ENCODE measurements at places on chromosomes 7 and 10.

GRCh38 chr10:101647255-101647654 is 47.7 kb downstream of the FBXW4 start:
- DNase-seq = no peak

- no peak for DNase-seq
These were observed 159.8 kb upstream of the STEAP1 start for GRCh38 chr7:89994483-89994882.

DNA sequence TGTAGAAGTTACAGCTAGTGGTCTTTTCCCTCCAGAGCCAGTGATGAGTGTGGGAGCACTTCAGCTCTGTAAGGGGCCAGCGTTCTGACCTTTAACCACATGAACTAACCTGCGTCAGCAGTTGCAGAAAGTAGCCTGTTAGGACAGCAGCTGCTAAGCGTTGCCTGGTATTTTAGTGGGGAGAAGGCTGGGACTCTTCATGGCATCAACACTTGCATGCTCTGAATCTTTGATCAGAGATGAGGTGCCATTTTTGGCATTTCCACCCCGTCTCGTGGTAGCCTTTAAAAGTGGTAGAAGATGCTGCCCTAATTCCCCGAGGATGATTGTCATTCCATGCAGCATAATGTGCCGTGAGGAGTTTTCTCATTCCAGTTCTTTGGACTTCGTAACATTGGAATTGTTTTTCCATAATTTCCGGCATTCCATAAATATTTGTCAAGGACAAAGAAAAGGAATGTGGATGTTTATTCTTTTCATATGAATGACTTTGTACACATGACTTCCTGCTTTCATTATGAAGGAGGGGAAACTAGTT is 92.2 kb downstream of the AVL9 start:
- no peak for DNase-seq

GRCh38 chr7:131544449-131545301 is 11.8 kb downstream of the PODXL start:
- no peak for DNase-seq

DNA sequence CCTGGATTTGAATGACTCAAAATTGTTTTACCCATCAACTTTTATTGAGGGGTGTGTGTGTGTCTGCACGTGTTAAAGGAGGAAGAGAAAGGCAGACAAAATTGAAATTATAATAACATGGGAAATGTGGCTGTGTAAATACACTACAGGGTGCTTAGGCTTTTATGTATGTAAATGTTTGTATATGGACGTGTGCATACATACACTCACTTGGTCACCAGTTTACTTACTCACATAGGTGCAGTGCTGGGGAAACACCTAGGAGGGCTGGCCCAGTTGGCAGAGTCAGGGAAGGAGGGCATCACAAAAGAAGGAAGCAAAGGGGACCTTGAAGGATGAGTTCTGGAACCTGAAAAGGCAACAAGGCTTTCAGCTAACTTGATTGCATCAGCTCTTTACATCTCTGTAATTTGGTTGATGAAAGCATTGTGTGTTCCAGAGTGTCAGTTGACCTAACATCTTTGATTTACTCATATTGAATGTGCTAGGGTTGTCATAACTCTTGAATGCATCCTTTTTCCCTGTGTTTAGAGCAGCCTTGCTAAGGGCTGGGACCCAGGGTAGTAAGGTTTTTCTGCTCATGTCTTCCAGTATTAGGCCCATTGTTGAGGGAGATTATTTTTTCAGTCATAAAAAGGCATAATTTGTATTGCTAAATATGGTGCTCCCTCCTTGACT is 10.2 kb downstream of the WDR11 start:
- DNase-seq = no peak

DNA sequence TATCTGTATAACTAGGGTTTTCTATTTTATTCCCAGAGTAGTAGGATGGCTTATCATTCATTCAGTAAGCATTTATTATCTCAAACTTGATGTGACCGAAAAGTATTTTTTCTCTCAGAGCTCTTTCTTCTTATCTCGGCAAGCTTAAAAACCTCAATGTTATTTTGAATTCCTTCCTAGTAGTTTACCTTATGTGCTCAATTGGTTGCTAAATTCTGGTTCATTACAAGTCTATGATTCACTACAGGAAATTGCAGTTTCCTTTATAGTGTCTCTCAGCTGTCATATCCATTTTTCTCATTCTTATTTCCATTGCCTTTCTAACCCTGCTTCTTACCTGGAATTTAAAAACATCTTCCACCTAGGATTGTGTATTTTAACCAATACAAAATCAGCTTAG is 12.6 kb upstream of the ICA1 start:
- DNase-seq = no peak

DNA sequence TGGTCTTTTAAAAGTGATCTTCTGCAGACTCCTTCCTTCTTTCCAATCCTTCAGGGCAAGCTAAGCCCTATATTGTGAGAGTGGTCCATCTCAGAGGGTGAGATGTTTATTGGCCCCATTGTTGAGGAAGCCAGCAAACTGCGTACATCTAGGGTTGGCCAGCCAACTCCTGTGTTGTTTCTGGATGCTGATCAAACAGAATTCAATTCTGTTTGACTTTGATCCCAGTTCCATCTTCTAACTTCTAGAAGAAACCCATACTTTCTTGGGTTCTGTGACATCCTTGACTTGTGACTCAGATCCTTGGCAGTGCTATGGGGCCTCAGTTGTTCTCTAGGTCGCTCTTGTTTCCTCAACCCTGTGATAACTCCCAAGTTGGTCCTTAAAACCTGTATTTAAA is 116.2 kb downstream of the LSMEM1 start:
- DNase-seq = no peak

GRCh38 chr7:26183545-26184280 is 16.8 kb downstream of the HNRNPA2B1 start:
- no peak for DNase-seq

DNA sequence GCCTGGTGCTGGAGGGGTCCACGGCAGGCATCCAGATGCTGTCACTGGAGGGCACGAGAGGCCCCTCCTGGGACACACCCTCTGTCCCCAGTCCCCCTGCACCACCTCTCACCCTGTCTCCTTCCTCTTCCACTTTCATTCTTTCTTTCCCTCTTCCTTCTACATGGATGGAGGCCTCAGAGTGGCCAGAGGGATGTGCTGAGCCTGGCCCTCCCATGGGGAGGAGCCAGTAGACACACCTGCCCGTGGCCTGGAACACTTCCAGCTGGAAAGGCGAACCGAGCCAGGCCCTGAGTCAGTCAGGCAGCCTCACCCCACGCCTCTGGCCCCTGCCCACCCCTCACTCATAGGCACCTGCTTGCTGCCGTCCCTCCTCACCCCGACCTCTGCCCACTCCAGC is 55.9 kb upstream of the MXI1 start:
- DNase-seq = no peak
